Hepatocyte (in vitro differentiated cells): ENCODE measurements at places on chromosomes 4 and X. TPM values are rescaled to one million over a fixed set of nuclear protein-coding genes. Genes with fewer than 3 reads are reported as not detected.

DNA sequence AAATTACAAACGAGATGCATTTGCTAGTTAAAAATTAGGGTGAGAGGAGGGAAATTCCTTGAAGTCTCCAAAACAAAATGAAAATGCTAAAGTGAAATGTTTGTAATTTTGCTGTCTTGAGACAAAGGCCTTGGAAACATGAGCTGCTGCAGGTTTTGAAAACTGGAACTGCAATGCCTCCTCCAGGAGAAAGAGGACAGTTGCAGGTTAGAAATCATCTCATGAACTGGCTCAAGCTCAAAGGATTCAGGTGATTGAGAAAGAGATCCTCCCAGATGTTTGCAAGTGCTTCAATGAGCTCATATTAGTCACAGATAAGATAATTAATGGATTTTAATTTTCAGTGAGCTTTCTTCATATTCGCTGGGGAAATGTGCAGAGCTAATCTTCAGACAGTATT lies 32.4 kb downstream of the SMPX start:
- no peaks in the 10 kb centered on the region for H3K4me1 ChIP-seq
- DNase-seq, result peak; percentile 43
- no peaks in the 10 kb centered on the region for H3K27me3 ChIP-seq
- H3K4me3 ChIP-seq, result no peak overlapping the region
- no peaks in the 10 kb centered on the region for H3K36me3 ChIP-seq
- no peak overlapping the region for H3K27ac ChIP-seq

DNA sequence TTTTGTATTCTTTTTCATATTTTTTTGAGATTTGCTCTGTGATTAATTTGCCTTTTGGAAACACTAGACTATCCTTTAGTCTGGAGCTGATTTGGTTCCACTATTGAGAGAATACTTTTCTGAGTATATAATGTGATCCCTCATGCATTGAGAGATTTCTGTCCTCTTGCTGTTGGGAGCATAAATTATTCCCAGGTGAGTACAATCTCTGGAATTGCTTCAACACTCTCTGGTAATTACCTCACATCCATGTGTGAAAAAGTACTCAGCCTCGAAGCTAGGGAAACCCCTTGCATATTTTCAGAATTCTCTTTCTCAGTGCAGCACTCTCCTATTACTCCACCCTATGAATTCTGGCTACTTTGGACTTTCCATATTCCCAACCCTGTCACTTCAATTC lies 550.0 kb downstream of the RAPGEF2 start:
- no peak overlapping the region for H3K27ac ChIP-seq
- no peaks in the 10 kb centered on the region for H3K4me1 ChIP-seq
- DNase-seq, result no peak
- no peaks in the 10 kb centered on the region for H3K36me3 ChIP-seq

- peak; percentile 19 for DNase-seq
- no peaks in the 10 kb centered on the region for H3K4me1 ChIP-seq
- H3K27ac ChIP-seq, result no peak overlapping the region
- H3K36me3 ChIP-seq, result no peaks in the 10 kb centered on the region
These were observed 101.4 kb upstream of the RAB40AL start for GRCh38 chrX:102835504-102836146.

DNA sequence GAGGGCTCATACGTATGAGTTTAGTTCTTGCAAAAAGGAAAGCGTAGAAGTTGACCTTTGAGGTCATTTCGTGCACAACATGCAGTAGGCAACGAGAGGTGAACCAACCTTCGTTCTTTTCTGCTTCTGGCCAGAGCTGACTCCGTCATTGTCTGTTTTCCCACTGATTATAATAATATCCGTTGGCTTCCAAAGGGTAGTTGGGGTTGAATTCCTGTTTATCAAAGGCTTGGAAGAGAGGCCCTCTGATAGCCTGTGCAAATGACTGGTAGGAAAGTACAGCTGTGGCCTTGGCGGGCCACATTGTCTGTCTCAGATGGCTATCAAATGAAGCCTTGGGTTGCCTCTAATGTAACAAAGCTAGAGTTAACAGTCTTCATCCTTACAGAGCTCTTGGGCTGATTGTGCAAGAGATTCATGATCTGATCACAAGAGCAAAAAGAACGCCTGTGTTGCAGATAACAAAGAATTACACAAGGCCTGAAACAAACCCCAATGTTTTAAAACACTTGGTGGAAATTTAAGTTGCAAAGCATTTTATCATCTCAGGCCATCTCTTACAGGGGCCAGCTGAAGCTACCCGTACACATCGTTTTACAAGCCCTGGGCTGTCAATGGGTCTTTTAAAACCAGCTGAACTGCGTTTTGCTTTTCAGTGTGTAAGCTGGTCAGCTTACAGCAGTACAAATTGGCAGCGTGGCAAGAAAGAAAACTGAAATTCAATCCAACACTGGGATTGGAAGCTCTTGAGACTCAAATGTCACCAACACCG lies 46.1 kb upstream of the FAM9C start:
- peaks cover 32% of the 10 kb centered on the region for H3K4me1 ChIP-seq
- H3K4me3 ChIP-seq, result no peak overlapping the region
- no peaks in the 10 kb centered on the region for H3K27me3 ChIP-seq
- H3K36me3 ChIP-seq, result no peaks in the 10 kb centered on the region
- DNase-seq, result peak; percentile 44
- H3K27ac ChIP-seq, result peak overlapping the region; percentile 85

DNA sequence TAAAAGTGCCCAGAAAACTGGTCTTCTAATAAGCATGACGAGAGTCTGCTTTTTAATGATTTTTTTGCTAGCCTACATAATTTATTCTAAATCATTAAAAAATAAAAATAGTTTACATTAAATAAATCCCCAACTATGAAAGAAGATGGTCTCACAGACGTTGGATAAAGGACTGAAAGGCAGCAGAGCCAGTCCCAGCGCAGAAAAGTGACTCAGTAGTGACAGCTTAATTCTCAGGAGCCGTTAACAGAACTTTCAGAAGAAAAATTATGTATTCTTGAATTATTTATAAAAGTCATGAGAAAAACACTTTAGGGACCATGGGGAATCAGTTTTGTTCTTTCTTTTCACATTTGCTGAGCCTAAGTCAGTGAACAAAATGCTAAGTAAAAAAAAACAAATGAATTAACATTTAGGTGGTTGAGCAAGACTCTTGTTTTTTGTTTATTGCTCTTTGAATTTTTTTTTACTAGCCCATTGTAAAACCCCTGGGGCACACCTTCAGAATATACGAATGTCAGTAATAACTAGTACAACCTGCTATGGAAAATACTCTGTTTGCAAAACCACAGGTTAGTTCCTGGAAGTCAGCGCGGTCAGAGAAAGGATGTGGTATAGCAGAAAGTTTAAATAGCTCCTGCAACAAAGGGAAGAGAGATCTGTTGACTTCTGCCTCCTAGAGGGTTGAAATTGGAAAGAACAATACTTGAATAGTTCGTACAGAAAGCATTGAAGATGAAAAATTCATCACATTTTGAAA lies 50.4 kb upstream of the CCDC160 start:
- H3K27ac ChIP-seq, result no peak overlapping the region
- H3K4me3 ChIP-seq, result no peak overlapping the region
- no peak for DNase-seq
- H3K36me3 ChIP-seq, result no peaks in the 10 kb centered on the region
- no peaks in the 10 kb centered on the region for H3K4me1 ChIP-seq
- no peaks in the 10 kb centered on the region for H3K27me3 ChIP-seq

DNA sequence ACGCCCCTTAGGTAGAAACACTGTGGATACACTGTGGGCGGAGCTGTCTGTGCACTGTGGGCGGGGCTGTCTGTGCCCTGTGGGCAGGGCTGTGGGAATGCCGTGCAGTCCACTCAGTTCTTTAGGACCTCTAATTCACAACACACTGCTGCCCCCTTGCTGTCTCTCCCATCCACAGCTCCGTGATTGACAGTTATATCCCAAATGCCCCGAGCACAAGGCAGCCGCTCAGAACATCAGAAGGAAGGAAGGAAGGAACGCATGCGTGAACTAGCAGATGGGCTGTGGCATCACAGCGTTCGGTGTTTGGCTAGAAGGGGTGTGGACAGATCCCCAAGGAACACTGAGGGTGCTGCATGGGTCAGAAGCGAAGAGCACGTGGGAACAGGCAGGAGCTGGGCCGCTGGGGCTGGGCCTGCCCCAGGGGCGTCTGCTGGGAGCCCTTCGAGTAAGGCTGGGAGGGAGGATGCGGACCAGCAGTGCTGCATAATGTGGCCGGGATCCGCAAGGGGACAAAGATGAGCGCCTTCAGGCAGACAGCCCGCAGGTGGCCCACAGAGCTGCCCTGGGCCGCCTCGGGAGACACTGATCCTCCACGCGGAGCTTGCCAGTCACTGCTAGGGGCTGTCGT lies 29.8 kb downstream of the ACOX3 start:
- H3K27ac ChIP-seq, result no peak overlapping the region
- H3K36me3 ChIP-seq, result no peaks in the 10 kb centered on the region
- no peak overlapping the region for H3K4me3 ChIP-seq
- no peaks in the 10 kb centered on the region for H3K27me3 ChIP-seq
- DNase-seq, result peak; percentile 80

GRCh38 chr4:52943677-52944076 lies 81.6 kb downstream of the RASL11B start:
- no peaks in the 10 kb centered on the region for H3K36me3 ChIP-seq
- no peaks in the 10 kb centered on the region for H3K27me3 ChIP-seq
- H3K4me1 ChIP-seq, result no peaks in the 10 kb centered on the region
- no peak overlapping the region for H3K4me3 ChIP-seq
- H3K27ac ChIP-seq, result no peak overlapping the region
- no peak for DNase-seq

KDR gene
- total RNA-seq, result 93.3 and 104 TPM in 2 replicates

EDNRA gene
- 28.1 and 35.7 TPM in 2 replicates for total RNA-seq

DNA sequence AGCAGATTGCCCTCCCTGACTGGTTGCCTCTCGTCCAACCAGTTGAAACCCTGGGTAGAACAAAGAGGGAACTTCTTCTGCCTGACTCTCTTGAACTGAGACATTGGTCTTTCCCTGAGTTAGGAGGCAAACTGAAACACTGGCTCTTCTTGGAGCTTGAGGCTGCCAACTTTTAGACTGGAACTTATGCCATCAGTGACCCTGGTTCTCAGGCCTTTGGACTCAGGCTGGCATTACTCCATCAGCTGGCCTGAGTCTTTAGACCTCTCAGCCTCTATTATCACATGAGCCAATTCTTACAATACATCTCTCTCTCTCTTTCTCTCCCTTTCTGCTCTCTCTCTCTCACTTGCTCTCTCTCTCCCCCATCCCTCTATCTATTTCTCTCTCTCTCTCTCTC lies 86.4 kb downstream of the EMCN start:
- no peaks in the 10 kb centered on the region for H3K36me3 ChIP-seq
- no peaks in the 10 kb centered on the region for H3K4me1 ChIP-seq
- H3K27me3 ChIP-seq, result no peaks in the 10 kb centered on the region
- DNase-seq, result no peak

DNA sequence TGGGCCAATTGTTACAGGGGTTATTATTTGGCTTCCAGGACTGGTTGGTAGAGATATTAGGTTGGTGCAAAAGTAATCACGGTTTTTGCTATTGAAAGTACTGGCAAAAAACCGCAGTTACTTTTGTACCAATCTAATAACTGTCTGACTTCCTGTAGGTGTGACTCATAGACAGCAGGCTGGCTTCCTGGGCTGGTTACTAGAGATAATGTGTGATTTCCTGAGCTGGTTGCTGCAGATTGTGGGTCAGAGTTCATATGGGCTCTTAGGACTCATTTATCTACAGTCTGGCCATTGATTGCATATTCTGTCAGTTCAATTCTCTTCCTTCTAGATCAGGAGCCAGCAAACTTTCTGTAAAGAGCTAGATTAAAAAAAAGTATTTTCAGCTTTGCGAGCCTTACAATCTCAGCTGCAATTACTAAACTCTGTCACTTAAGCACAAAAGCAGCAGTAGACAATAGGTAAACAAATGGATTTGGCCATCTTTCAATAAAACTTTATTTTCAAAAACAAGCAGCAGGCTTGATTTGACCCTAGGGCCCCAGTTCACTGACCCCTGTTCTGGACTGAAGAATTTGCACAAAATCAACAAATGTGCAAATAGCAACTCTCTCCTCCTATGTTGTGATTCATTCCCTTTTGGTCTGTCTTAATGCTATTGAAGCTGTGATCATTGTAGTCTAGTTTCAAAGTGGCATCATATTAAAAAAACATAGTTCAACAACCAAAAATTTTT lies 50.8 kb upstream of the BOD1L1 start:
- H3K4me1 ChIP-seq, result no peaks in the 10 kb centered on the region
- no peak overlapping the region for H3K27ac ChIP-seq
- no peak for DNase-seq
- H3K4me3 ChIP-seq, result no peak overlapping the region
- H3K36me3 ChIP-seq, result no peaks in the 10 kb centered on the region

- no peaks in the 10 kb centered on the region for H3K4me1 ChIP-seq
- H3K27ac ChIP-seq, result no peak overlapping the region
- H3K27me3 ChIP-seq, result no peaks in the 10 kb centered on the region
- no peak overlapping the region for H3K4me3 ChIP-seq
These were observed 179.0 kb upstream of the FGF13 start for GRCh38 chrX:138890491-138890890.

AP1S2 gene
- 64.9 and 69.2 TPM in 2 replicates for total RNA-seq

GRCh38 chr4:20944961-20945360 lies 244.7 kb downstream of the PACRGL start:
- H3K27me3 ChIP-seq, result no peaks in the 10 kb centered on the region
- no peaks in the 10 kb centered on the region for H3K36me3 ChIP-seq
- no peak overlapping the region for H3K27ac ChIP-seq

DNA sequence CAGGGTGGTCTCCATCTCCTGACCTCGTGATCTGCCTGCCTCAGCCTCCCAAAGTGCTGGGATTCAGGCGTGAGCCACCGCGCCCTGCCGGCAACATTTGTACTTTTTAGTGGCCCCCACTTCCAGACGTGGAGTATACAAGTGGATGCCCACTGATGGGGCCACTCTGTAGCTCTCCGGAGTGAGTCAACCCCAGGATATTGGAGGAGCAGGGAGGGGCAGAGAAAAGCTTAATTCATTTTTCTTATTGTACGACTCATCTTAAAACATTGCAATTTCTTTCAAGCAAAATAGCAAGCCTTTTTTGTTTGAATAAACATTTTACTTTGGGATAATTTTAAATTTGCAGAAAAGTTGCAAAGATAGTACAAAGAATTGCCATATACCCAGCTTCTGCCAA lies 34.6 kb downstream of the FAM9C start:
- H3K27me3 ChIP-seq, result no peaks in the 10 kb centered on the region
- H3K36me3 ChIP-seq, result no peaks in the 10 kb centered on the region
- DNase-seq, result no peak
- no peak overlapping the region for H3K27ac ChIP-seq

GRCh38 chrX:77628294-77629025 lies 157.6 kb downstream of the ATRX start:
- no peak overlapping the region for H3K4me3 ChIP-seq
- no peaks in the 10 kb centered on the region for H3K27me3 ChIP-seq
- DNase-seq, result no peak
- no peaks in the 10 kb centered on the region for H3K4me1 ChIP-seq
- H3K36me3 ChIP-seq, result no peaks in the 10 kb centered on the region

- no peaks in the 10 kb centered on the region for H3K36me3 ChIP-seq
- no peaks in the 10 kb centered on the region for H3K27me3 ChIP-seq
- no peak overlapping the region for H3K27ac ChIP-seq
These were observed 547.5 kb downstream of the NLGN4X start for GRCh38 chrX:5681159-5681558.

- H3K27ac ChIP-seq, result no peak overlapping the region
- no peak for DNase-seq
- H3K27me3 ChIP-seq, result no peaks in the 10 kb centered on the region
- no peaks in the 10 kb centered on the region for H3K36me3 ChIP-seq
These were observed 58.3 kb upstream of the DHRSX start for GRCh38 chrX:2559124-2559523.
